CD4-positive, alpha-beta T cell (primary cell): ENCODE measurements at places on chromosomes 1 and 21.

GRCh38 chr1:168792142-168792541 is 63.1 kb upstream of the DPT start:
- DNase-seq = no peak

- no peak for DNase-seq
Measured at GRCh38 chr1:90122654-90123340, 127.9 kb downstream of the ZNF326 start.

- no peak for DNase-seq
Measured at GRCh38 chr1:237444120-237444790, 402.3 kb downstream of the RYR2 start.

- DNase-seq = no peak
Measured at GRCh38 chr1:109539676-109540075, at the start of gene GPR61. TSS of gene GPR61 (plus strand) at chr1:109539872. CDS start at chr1:109543023, 3,151 bp downstream.

DNA sequence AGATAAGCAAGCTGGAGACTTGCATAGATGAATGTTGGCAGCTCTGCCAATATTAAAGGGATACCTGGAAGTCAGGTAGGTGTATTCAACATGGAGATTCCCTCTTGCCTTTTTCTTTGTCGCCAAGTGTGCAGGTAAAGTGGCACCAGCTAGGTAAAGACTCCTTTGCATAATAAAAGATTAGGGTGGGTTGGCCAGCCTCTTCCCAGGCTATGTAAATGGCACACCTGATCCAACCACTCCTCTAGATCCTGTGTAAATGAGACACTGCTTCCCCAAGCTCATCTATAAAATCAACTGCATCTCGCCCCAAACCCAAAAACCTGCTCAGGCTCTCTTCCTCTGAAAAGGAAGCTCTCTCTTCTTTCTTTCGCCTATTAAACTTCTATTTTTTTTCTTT is 100.8 kb upstream of the DSCAM start:
- no peak for DNase-seq

DNA sequence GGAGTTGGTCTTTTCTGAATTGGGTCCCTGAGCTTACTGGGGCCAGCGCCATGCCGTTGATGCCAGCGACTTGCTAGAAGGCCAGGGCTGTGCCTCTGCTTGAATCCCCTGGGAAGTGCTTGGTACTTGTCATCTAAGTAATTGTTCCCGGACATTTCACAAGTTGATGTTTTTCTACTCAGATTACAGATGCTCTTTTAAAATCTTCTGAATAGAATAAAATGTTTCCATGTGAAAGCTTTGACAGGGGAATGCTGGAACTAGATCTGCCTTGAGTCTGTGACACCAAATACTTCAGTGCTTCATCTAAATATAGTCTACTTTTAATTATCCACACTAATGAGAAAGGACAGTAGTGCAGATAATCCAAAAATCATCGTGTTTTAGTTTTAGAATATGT is 38.3 kb downstream of the PTGFRN start:
- DNase-seq = no peak

DNA sequence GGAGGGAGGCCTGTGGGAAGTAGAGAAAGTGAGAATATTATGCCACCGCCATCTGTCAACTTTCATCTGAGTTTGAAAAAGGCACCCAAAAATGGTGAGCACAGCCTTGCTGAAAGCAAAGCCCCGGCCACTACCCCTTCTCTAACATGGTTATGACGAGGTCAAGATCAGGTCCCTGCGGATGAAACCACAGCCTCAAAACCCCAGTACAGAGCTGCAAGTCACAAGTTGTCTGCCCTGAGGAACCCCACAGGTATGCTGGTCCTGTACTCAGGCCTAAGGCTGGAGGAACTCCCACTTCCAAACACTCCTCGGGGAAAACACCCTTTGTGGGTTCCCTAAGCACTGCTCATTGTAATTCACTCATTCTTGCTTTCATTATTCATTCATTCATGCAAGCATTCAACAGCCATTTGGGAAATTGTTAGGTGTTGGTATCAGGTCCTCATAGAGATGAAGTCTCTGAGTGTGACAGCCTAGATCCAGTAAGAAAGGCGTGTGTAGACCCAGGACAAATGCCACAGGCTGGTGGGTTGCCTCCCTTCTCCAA is 216.6 kb upstream of the EDN2 start:
- DNase-seq = no peak

DNA sequence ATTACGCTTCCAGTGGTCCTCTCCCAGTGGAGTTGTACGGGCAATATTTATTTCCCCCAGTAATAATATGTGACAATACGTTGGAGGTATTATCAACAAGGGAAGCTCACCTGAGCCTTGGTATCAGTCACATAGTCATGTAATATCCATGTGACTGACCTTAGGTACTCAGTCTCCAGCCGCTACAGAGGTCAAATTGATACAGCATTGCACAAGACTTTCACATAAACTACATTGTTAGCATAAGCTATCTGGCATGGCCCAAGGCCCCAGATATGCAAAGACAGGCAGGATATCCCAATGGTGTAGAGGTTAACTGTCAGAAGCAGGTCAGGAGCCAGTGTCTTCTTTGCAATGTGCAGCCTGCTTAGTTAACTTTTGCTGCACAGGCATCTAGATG is 15.3 kb upstream of the CHIT1 start:
- DNase-seq = no peak

GRCh38 chr1:185358957-185359356 is 41.9 kb upstream of the IVNS1ABP start:
- DNase-seq = no peak

DNA sequence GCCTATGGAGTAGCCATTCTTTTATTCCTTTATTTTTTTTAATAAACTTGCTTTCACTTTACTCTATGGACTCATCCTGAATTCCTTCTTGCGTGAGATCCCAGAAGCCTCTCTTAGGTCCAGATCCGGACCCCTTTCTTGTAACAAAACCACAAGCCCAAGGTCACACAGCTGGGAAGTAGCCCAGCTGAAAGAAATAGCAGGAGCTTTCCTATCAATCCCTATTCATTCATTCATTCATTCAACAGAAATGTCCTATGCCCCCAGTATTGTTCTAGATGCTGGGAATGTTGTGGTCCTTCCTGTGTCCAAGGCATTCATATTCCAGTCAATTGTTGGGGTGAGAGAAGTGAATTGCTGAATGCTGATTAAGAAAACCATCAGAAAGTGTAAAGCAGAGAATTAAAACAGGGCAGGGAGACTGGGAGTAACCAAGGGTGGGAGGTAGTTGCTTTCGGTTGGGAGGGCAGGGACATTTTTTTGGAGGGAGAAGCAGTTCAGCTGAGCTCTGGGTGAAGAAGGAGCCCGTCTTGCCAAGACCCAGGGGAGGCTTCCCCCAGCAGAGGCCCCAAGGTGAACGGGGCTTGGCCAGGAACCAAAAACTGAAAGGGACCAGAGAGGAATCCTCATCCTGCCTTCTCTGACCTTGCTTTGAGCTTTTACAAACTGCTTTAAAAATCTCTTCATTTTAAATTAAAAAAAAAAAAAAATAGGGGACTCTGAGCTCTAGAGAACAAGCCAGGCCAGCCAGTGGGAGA is 10.8 kb downstream of the PLA2G2D start:
- DNase-seq = no peak

GRCh38 chr1:184574588-184574987 is 180.1 kb downstream of the EDEM3 start:
- DNase-seq = no peak

- peak; percentile 22 for DNase-seq
Measured at GRCh38 chr21:25573409-25574206, 33.7 kb downstream of the MRPL39 start.

DNA sequence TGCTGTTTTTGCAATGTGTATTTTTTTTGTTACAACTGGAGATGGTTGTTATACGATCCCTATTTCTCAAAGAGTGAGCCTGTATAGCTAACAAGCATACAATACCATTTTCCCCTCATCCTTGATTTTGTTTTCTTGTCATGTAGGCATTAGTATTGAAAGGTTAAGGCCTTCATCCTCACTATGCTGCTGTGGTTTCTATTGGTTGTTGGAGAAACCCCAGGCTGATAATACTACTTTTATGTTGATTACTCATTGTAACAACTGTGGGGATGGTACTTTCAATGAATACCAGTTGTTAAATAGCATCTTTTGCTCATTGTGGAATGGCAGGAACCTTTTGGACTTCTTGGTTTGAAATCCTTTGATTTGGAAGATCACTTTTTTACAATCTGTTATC is 39.0 kb upstream of the MACF1 start:
- DNase-seq = no peak

GRCh38 chr1:45370575-45370974 is 30.3 kb upstream of the MUTYH start:
- no peak for DNase-seq

DNA sequence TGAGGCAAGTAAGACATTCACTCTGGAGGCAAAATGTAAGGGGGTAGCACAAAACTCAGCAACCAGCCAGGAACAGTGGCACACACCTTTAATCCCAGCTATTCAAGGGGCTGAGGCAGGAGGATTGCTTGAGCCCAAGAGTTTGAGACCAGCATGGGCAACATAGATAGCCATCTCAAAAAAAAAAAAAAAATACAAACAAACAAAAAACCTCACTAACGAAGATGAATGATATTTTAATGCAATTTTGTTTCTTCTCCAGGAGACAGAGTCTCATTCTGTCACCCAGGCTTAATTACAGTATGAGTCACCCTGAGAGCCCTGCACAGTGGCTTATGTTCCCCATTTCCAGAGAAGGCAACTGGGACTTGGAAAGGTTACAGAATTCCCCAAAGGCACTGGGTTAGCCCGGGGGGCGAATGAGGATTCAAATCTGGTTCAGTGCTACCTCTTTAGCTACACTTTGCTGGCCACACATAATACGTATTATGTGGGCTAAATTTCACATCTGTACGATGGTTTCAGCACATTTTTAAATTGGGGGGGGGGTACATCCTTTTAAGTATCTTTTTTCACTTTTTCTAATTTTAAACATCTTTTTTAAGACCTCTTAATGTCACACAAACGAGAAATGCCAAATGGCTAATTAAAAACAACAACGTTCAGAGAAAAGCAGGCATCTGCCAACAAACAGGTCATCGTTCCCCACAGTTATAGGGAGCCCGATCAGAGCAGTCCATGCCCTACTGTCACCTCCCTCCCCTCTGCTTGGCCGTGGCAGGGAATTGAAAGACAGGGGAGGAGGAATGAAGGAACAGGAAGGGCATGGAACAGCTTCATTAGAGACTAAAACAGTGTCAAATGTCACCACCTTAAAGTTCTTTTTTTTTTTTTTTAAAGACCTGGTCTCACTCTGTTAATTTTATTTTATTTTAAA is 3.5 kb downstream of the CELA2A start:
- no peak for DNase-seq

DNA sequence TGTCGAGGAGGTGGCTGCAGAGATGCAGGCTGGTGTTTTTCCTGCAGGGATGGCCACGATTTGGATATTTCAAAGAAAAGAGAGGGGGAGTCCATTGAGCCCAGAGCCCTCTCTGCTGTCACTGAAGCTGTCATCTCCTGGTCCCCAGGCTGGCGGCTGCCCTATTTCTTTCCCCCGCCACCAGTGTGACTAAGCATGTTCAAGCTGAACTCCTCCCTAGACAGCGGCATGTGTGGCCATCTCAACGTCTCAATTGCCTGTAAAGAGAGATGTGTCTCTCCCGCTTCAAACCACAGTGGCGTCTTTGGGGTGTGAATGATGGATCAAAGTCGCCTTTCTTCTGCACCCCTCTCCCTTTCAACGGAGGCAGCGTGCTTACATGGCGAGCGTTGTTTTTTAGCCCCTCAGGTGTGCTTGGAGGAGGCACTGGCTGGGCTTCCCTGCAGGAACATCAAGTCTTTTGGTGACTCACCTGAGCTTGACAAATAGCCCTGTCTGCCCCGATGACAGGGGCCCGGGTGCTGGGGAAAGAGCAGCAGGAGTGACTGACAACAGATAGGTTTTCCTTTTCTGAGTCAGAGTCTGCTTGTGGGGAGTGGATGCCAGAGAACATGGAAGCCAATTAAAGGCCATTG is 346.4 kb upstream of the AJAP1 start:
- no peak for DNase-seq

DNA sequence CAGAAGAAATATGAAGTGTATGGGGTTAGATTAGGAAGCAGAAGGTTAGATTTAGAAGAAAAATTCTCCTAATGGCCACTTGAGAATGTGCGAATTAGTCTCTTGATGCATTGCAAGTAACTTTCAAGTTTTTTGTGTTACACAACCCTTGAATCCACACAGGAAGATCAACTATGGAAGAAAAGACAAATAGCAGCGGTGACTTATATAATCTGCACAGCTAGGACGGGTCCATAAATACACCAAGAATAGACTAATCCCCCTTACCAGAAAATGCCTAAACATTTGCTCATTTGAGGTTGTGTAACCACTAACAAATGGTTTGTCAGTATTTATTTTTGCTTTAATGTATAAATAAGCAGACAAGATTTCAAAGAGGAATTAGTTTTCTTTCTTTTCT is 182.6 kb downstream of the TGFB2 start:
- DNase-seq = no peak

DNA sequence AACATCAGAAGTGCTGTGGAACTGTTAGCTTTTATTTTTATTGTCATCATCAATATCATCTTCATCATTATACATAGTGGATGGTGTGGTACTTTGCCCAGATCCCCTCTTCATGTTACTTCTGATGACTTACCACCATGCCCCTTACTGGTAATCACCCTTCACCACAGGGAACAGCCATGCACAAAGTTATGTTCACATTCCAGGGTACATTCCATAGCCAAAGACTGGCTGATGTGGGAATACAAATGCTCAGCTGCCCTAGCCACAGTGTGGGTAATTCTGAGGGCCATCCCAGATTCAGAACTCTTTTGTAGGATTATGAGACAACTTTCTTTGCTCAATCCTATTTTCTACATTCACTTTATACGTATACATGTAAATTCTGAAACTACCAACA is 691.3 kb upstream of the CXADR start:
- DNase-seq = no peak

DNA sequence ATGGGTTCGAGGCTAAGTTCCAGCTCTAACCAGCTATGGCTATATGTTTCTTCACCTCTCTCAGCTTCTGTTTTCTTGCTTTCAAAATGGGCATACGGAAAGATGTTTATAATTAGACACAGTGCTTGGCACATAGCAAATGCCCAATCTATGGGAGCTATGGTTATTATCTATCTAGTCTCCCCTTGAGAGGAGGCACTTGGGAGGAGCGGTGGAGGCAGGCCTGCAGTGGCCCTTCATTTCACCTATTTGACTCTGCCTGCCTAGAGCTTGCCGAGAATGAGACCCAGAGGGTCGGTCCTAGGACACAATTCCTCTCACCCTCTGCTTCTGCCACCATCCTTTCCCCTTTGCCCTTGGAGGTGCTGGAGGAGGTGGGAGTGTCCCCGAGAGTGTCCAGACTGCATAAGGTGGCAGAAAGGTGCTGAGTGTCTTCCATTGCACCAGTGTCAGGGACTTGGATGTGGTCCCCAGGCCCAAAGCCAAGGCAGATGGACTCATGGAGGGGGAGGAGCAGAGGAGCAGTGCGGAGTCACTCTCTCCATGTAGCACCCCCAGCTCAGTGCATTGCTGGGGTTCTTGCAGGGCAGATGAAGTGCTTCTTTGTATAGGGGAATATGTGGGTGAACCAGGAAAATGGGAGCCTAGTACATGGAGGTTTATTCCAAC is 9.0 kb downstream of the LGR6 start:
- DNase-seq = no peak

GRCh38 chr1:103527331-103527730 is 1.8 kb downstream of the RNPC3 start:
- DNase-seq = no peak
